Activated naive CD4-positive, alpha-beta T cell treated with anti-CD3 and anti-CD28 coated beads, Interleukin-2, amount 10 ng/mL, durations not matched to agents 7 days and 5 days (primary cell): ENCODE measurements at places on chromosomes 6 and 20.

DNA sequence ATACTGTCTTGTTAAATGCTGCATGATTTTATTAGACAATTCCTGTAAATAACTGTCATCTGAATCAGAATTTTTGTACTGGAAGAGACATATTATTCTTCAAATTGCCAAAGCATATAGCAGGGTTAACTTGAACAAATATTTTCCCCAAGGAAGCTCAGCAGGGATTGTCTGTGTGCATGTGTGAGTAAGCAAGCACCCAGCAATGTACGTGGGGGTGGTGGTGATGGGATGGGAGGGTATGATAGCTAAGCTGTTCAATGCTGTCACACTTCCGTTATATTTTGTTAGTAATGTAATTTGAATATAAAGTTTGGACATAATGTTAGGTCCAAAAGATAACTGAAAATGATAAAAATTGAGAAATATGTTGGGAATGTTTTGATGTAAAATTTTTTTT is 118.1 kb downstream of the MYB start:
- H3K36me3 ChIP-seq, result peaks cover 6% of the 10 kb centered on the region
- H3K4me3 ChIP-seq, result no peak overlapping the region
- no peaks in the 10 kb centered on the region for H3K4me1 ChIP-seq
- no peak for DNase-seq

- no peak overlapping the region for H3K4me3 ChIP-seq
- no peak overlapping the region for H3K27ac ChIP-seq
- no peaks in the 10 kb centered on the region for H3K27me3 ChIP-seq
- H3K4me1 ChIP-seq, result no peaks in the 10 kb centered on the region
Observed at GRCh38 chr20:16548068-16548672, 25.1 kb downstream of the KIF16B start.

DNA sequence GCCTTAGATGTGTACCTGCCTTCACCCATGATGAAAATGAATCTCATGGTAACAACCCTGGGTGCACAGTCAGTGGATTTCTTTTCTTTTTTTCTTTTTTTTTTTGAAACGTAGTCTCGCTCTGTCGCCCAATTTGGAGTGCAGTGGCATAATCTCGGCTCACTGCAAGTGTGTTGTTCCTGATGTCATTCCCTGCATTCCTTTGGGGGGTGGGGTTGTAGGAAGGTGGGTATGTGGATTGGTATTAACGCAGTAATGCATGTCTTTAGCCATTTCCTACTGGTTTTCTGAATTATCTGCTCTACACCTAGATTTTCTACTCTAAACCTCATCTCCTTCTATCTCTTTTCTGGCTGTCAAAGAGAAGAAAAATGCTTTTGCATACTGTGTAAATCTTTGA is 146.6 kb downstream of the RNF144B start:
- H3K27me3 ChIP-seq, result peaks cover 3% of the 10 kb centered on the region
- no peaks in the 10 kb centered on the region for H3K4me1 ChIP-seq
- no peak overlapping the region for H3K27ac ChIP-seq
- no peaks in the 10 kb centered on the region for H3K36me3 ChIP-seq

- no peak overlapping the region for H3K27ac ChIP-seq
- no peaks in the 10 kb centered on the region for H3K4me1 ChIP-seq
- no peak for DNase-seq
- H3K36me3 ChIP-seq, result no peaks in the 10 kb centered on the region
- no peaks in the 10 kb centered on the region for H3K27me3 ChIP-seq
- no peak overlapping the region for H3K4me3 ChIP-seq
Observed at GRCh38 chr6:25506020-25506419, 146.0 kb upstream of the SCGN start.

DNA sequence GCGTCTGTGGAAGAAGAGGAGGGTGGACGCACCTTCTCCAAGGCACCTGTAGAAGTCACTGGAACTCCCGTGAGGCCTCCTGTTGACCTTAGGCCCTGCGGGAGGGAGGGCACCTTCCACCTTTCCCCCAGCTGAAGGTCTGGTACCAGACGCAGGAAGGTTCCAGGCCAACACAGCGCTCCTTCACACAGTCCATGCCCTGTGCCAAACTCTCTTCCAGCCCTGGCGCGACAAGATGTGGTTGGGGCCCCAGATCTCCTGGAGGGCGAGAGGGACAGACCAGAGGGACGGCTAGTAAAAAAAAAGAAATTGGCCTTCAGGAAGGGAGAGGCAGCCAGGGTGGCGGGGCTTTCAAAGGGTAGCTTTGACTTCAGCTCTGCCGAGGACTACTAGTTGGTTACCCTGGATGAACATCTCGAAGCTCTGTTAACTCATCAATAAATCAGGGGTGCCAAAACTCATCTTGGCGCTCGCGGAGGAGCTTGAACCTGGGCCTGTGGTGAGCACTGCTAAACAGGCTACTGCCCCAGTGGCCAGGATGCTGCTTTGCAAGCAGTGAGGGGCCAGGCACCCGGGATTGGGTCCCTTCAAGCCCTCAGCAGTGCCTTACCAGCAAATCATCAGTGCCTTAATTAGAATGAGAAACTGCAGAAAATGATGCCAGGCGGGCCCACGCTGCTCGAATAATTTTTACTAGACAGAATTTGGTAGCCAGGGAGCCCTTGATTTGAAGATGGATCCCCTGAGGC is 14.9 kb downstream of the AARS2 start:
- H3K36me3 ChIP-seq, result peaks cover 8% of the 10 kb centered on the region
- H3K27ac ChIP-seq, result no peak overlapping the region
- DNase-seq, result no peak
- peaks cover 6% of the 10 kb centered on the region for H3K4me1 ChIP-seq
- H3K4me3 ChIP-seq, result peak overlapping the region; percentile 2

GRCh38 chr20:61902221-61902869 is 163.3 kb downstream of the TAF4 start:
- H3K4me1 ChIP-seq, result peaks cover 4% of the 10 kb centered on the region
- H3K27me3 ChIP-seq, result no peaks in the 10 kb centered on the region
- no peak for DNase-seq
- no peaks in the 10 kb centered on the region for H3K36me3 ChIP-seq
